ENCODE measurements at places on chromosomes 4 and X. TPM values are rescaled to one million over a fixed set of nuclear protein-coding genes. Genes with fewer than 3 reads are reported as not detected.

The PITX2 gene
- not detected for total RNA-seq

The PPEF1 gene
- total RNA-seq: 0.13 TPM

The TLR10 gene
- not detected for total RNA-seq

The SPANXC gene
- total RNA-seq: not detected

The ZFYVE28 gene
- total RNA-seq: 1.3 TPM

The PHKA1 gene
- total RNA-seq: 15.5 TPM

The SRPX gene
- 2.4 TPM for total RNA-seq

The ANXA10 gene
- 0.79 TPM for total RNA-seq

The CLDN34 gene
- not detected for total RNA-seq

The MEPE gene
- total RNA-seq: not detected

The SPANXB1 gene
- total RNA-seq: not detected

The BANK1 gene
- total RNA-seq: 0.26 TPM

DNA sequence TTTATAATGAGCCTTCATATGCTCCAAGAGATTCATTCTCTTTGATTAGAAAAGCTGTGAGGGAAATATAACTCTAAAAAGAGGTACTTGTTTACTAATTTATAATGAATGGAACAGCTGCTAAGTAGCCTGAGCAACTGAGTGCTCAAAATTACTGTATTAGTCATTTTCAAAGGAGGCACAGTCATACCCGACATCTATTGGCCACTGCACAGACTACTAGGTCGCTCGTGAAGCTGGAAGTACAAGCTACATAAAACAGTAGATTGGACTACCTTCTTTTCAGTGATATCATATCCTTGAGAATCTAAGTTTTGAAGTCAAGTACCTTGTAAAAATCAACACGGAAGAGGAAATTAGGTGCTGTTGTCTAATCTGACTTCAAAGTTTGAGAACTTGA lies 52.0 kb upstream of the GLRB start:
- DNase-seq: peak; percentile 53

- no peak for DNase-seq
Measured at GRCh38 chr4:23268072-23268771, 575.5 kb downstream of the GBA3 start.

DNA sequence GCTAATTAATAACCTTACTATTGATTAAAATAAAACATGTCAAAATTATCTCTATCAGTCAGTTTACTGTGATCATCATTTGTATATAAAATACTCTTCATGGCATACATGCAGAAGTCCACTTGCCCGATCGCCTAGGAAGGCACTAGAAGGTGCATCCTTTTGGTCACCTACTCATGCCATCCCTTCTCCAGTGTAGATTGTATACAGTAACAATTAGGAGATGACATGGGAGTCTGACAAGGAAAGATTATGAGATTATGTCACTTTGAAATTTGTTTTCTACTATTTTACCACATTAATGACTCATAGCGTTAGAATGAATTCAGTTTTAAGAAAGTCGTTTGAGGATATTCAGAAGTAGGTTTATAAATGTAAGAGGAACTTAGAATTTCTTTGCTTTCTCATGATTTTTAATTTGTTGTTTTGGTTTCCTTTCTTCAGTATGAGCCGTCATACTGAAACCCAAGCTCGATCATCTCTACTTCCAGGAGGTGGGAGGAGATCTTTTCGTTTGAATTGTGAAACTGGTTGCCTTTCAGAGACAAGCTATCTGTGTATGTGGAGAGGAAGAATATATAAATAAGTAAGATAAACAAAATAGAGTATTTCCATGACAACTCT lies 51.1 kb upstream of the UNC5C start:
- DNase-seq: no peak

GRCh38 chr4:174926958-174927357 lies 8.8 kb downstream of the ADAM29 start:
- DNase-seq: peak; percentile 33

GRCh38 chr4:156193800-156194199 lies 240.1 kb upstream of the CTSO start:
- peak; percentile 6 for DNase-seq

DNA sequence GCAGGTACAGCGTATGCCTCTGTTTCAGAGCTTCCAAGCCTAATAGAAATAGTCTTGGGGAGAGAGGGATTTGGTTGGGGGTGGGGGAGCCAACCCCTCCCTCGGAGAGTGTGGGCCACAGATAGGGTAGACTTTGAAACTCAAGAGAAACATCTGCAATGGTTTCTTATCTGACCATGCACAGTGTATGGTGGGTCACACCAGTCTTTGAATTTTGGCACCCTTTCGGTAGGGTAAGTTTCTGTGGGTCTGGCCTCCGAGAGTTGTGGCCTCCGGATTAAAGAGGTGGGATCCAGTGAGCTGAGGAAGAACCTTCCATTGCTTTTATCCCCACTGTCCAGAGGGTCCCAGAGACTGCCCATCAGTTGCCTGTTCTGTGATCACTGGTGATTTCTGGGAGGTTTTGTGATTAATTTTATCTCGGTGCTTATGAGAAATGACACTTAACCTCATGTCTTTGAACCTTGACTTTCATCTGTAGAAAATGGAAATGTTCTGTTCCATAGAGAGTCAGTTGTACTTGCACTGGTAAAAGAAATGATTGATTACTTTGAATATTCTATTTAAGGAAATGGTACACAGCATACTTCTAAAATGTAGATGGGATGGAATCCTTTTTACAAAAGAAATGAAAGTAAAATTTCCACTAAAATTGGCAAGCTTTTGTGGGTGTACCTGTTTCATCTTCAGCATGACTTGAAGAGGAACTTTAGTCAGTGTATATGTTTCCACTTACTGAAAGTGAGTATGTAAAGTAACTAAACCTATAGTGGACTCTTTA lies 62.7 kb downstream of the TMEM131L start:
- no peak for DNase-seq

GRCh38 chr4:70691661-70692060 lies 3.3 kb downstream of the UTP3 start:
- no peak for DNase-seq

GRCh38 chr4:37705571-37705970 lies 19.4 kb upstream of the RELL1 start:
- no peak for DNase-seq

DNA sequence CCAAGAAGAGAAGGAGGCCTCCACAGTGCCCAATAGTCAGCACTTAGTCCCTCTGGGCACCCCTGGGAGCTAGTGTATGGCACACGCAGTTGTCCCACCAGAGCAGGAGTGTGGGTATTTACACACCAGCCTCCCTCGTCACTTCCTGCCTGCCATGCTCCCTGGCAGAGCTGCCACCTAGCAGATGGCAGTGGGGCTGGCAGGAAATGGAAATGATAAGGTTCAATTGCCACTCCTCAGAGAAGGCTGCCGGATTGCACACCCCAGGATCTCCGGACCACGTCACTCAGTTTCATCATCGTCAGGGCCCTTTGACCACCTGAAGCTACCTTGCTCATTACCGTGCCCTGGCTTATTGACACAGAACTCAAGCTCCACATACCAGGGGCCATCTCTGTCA lies 173.3 kb upstream of the PSAPL1 start:
- no peak for DNase-seq

GRCh38 chr4:27278615-27279375 lies 418.2 kb downstream of the STIM2 start:
- peak; percentile 10 for DNase-seq

- DNase-seq: no peak
Measured at GRCh38 chr4:144411119-144411518, 234.8 kb upstream of the HHIP start.

DNA sequence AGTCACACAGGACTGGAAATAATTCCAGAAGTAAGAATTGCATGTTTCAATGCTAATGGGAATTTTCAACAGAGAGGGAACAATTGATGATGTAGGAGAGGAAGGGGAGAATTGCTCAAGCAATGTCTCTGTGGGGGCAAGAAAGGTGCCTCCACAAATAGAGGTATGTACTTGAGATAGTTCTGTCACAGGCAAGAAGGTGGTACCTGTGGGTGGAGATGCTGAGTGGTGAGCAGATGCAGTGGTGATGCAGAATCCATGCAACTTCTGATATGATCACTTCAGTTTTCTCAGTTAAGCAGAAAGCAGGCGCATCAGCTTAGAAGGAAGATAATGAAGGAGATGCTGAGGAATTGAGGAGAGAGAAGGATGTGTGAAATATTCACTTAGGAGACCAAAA lies 55.1 kb upstream of the SEC24B start:
- DNase-seq: no peak

- no peak for DNase-seq
Measured at GRCh38 chr4:145390571-145390970, 91.1 kb upstream of the SMAD1 start.

GRCh38 chrX:48509245-48509590 lies 426 bp downstream of the PORCN start:
- no peak for DNase-seq

DNA sequence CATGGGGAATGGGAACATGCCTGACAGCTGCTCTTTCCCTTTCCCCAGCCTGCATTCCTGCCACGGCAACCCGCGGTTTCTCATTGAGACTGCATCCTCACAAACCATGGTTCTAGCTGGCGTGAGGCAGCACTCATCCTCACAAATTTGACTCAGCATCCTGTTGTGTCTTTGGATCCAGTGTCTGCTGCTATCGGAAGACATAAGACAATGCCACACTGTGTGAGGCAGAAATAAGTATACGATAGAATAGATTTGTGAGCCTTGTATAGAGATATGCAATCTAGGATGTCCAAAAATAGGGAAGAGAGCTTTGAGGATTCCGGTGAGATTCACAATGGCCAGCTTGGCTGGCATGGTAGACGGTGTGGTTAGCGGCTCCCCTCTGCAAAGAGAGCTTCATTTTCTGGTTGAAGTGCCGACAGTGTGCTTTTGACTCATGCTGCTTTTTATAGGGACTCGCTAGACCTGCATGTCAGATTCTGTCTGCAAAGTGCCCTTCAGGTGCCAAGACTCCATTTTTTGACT lies 161.3 kb upstream of the PSAPL1 start:
- no peak for DNase-seq

- peak; percentile 76 for DNase-seq
Measured at GRCh38 chr4:7547368-7548040, 112.8 kb upstream of the PSAPL1 start.

GRCh38 chr4:43766648-43767047 lies 682.0 kb downstream of the KCTD8 start:
- DNase-seq: no peak

- no peak for DNase-seq
Measured at GRCh38 chrX:9184211-9184610, 150.3 kb upstream of the FAM9B start.

DNA sequence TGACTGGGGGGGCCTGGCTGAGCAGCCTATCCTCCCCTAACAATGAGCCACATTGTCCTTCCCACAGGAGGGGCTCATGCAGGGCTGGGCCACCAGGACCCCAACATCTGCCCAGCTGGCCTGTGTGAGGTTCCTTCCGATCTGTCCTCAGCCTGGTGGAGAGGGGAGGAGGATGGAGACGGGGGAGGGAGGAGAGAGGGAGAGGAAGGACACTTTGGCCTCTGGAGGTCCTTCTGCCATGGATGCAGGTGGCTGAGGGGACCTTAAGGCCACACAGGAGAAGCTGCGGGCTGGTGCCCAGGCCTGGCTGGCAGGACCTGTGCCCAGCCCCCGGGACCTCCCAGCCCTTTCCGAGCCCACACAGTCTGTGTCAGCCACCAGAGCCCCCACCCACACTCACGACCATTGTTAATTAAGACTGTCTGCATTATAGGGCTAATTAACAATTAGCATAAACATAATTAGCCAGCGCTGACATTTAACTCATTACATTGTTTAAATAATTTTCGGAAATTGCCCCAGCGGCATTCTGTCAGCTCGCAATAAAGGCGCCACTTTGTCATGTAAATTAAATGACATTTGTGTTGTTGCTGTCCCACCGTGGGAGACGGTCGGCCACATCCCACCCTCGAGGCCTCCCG lies 53.0 kb upstream of the NKX1-1 start:
- no peak for DNase-seq

DNA sequence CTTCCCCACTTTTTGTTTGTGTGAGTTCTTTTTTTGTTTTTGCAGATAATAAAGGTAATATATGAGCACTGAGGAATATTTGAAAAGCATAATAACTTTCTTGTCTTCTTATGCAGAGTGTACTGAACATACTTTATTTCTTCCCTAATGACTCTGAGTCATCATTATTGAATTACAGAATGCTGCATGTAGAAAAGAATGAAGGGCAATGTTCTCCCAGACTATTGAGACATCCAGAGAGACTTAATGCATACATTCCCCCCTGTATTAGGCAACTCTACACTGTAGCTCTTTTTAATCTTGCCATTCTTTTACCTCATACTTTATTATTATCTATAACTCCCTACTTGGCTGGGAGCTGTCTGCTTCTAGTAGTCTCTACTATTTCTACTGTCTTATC lies 240.5 kb upstream of the ANKRD50 start:
- peak; percentile 86 for DNase-seq

- DNase-seq: no peak
Measured at GRCh38 chr4:110989125-110989524, 366.2 kb upstream of the PITX2 start.

- no peak for DNase-seq
Measured at GRCh38 chr4:93809773-93810172, 18.8 kb upstream of the ATOH1 start.

DNA sequence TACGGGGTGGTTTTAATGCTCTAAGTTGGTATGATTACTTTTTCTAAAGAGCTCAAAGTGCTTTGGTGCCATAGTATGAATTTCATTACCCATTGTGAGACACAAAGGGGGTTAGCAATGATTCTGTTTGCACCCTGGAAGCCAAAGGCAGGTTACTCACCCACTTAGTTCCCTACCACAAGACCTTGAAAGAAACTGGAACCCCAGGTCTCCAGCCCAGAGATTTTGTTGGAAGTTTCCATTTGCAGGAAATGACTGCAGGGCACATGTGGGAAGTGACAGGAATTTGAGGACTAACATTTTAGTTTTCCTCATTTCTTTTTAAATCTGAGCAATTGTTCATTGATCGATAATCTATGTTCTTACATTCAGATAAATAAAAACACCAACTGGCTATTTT lies 1.8 kb upstream of the HS3ST1 start:
- no peak for DNase-seq

GRCh38 chr4:158481811-158482210 lies 39.9 kb upstream of the RXFP1 start:
- DNase-seq: no peak

DNA sequence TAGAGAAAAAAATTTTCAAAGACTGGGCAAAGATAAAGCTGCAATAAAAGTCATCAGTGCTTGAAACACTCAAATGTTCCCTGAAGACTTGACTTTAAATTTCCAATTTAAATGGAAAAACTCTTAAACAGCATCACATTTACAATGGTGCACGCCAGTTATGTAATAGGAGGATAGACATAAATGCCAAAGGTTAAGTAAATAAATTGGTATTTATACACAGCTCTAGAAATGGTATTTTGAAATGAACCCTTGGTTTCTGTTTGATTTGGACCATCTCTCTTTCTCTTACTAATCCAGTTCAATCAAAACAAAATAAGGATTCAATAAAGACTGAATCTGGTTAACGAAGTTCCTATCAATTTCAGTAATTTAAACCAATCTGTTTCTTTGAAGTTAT lies 272.6 kb downstream of the GPM6A start:
- DNase-seq: no peak

DNA sequence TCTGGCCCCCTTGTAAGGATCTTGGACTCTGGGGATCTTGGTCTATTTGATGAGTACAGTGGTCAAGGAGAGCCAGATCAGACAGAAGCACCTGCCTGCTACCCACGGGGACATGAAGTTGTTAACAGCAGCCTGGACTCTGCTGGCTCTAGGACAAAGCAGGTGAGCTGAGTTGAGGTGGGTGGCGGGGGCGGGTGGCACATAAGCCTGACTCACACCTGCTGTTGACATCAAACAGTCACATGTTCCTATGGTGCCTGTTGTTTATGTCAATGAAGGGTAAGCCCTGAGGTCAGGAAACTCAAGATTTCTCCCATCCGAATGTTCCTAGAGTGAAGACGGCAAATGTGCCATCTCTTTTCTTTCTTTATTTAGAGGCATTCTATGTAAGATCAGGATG lies 50.1 kb upstream of the CLNK start:
- no peak for DNase-seq
